ENCODE measurements at places on chromosomes 1 and 21. TPM values are rescaled to one million over a fixed set of nuclear protein-coding genes. Genes with fewer than 3 reads are reported as not detected.

DNA sequence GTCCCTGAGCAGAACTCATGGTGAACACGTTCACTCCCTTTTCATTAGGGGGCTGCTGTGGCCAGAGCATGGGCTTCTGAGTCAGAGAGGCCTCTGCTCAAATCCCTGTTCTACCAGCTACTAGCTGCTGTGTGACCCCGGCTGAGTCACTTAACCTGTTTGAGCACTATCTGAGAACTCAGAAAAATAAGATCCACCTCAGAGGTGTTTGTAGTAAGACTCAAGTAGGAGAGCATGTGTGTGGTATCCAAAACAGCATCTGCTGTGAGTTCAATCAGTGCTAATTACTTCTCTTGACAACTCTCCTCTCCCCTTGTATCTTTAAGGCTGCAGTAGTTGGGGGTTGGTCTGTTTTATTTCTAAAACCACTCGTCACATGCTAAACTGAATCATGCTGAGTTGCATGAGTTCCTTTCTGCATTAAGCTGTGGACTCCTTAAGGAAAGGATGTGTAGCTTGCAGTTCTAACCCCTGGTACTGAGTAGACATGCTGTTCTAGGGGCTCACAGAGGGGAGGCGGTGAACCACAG lies 39.7 kb upstream of the JUN start:
- no peak for DNase-seq

GRCh38 chr1:77040826-77041225 lies 173.5 kb downstream of the ST6GALNAC5 start:
- no peak for DNase-seq

GRCh38 chr1:226637147-226637935 lies 88.8 kb downstream of the STUM start:
- no peak for DNase-seq

DNA sequence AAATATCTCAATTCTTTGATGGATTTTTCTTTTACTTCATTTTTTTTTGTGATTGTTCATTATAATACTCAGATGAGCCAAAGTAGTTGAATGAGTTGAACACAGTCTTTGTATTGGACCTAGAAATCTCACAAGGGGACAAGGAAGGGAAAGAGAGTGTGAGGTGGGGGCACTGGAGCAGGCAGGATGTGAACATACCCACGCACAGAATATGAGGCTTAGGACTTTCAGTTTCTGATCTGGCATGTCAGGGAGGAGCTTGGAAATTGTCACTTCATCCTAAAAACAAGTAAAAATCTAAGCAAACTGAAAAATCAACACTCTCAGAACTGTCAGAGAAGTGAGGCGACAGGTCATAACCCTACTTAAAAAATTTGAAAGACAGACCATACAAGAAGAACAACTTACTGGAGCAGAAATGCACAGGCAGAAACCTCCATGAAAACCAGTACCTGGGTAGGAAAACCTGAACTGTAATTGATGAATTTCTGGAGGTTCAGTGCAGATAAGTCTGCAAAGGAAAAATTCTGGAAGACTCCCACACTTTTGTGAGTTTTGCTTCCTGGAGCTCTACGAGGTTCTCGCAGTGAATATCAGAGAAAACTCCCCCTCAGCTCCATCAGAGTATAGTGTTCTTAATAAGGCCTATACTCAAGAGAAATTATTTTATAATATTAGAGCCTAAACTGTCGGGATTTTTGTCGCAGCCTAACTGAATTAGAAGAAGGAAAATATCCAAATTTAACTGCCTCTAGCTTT lies 3.6 kb upstream of the PTGS2 start:
- no peak for DNase-seq

DNA sequence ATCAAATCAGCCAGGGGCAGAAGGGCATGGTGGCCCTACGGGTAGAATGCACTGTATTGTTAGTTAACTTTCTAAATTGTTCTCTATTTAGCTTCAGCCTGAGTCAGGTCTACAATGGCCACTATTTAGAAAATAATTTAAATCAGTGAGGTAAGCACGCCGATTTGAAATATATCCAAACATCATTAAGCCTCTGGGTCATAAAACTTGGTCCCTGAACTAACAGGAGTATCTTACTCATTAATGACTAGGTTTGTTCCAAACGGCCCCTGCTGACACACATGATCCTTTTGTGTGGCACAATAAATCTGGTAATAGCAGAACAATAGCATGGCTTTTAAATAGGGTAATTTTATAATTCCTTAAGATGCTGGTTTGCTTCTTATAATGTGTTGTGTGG lies 48.4 kb downstream of the STX6 start:
- no peak for DNase-seq

GRCh38 chr1:169426174-169426705 lies 1.0 kb downstream of the CCDC181 start:
- no peak for DNase-seq

DNA sequence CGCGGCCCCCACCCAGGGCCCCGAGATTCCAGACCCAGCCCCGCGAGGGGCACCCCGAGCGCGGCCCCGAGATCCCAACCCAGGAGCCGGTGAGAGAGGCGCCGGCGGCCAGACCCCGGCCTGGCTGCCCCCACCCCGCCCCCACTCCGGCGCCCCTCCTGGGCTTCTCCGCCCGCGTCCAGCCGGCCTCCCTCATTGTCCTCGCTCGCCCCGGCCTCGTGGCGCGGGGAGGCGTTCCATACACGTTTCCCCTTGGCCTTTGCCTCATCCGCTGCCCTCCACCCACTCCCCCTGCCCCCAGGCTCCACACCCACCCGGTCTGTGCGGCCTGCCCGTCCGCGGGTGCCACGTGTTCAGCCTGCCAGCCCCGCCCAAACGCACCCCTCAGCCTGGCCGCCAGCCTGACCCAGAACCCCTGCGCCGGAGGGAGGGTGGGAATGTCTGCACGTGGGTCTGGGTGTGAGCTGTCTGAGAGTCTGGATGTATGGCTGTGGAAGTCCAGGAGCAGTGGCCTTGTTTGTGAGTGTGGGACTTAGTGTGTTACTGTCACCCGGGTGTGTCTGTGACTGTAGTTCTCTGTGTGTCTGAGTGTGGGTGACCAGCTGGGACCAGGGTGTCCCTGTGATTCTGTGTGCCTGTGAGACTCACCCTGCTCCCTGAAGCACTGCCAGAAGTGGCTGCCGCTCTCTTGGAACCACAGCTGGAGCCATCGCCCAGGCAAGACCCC lies 681 bp downstream of the B4GALT2 start:
- no peak for DNase-seq

GRCh38 chr1:162627662-162628296 lies 4.5 kb upstream of the DDR2 start:
- DNase-seq = no peak

The HOOK1 gene
- total RNA-seq = 19.4 TPM

The NTRK1 gene
- total RNA-seq = 0.52 TPM

The LRRC7 gene
- 0.20 TPM for total RNA-seq

All from CD4-positive, alpha-beta T cell (primary cell).